Globus pallidus (tissue), 1 donor: ENCODE measurements at places on chromosomes 3 and 15.

DNA sequence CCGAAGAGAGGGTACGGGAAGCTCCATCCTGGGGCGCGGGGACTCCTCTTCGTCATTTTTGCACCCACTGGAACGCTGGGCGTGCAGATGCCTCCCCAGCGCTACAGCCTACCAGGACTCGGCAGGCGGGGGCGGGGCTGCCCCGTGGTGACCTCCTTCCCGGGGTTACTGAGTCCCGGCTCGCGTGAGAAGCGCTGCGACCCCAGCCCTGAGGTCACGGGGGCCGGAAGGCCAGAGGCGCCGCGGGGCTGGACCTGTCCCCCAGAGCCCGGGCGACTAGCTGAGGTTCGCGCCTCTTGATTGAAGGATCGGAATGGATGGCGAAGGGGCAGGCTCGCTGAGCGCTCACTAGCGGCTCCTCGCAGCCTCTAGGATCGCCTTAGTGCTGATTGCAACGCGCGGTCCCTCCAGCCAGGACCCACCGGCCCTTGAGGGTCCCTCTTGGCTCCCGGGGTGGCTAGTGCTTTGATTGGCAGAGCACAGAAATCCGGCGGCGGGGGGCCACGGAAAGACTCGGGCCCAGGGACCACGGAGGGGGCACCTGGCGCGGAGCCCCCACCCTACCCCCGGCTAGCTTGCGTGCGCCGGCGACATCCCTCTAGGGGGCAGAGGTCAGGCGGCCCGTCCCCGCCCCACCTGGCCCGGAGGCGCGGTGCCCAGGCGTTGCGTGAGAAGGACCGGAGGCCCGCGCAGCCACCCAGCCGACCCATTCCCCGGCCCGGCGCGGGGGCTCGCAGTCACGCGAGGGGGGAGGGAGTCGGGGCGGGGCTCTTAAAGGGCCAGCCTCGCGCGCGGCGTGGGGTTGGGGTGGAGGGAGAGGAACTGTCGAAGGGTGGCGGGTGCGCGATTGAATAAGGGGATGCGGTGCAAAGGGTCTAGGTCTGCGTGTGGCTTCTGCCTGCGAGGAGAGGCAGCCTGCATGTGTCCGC lies 781 bp upstream of the CYP1A1 start:
- DNase-seq, result no peak

GRCh38 chr15:101049282-101049681 lies 130.1 kb downstream of the LRRK1 start:
- DNase-seq, result no peak

DNA sequence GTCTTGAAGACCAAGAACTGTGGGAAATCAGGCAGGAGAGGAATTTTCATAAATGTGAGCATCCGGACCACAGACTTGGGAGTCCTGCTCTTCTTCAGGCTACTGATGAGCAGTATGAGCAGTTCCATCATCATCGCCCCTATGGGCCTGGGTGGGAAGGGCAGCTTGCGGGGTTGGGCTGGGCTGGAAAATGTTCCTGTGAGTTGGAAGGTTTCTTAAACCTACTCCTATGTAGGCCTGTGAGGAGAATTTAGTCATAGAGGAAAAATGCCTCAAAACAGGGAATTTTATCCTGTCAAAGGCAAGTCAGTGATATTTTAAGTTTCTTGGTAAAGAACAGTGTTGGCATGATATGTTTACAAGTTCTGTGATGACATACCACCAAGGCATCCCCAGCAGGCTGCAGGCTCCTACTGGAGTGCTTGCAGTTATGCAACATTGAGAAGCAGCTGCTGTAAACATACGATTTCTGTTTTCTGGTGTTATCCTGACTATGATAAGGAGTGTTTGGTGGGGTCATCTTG lies 10.3 kb downstream of the MASP1 start:
- no peak for DNase-seq

GRCh38 chr15:62788224-62788623 lies 254.3 kb upstream of the TPM1 start:
- DNase-seq, result no peak

DNA sequence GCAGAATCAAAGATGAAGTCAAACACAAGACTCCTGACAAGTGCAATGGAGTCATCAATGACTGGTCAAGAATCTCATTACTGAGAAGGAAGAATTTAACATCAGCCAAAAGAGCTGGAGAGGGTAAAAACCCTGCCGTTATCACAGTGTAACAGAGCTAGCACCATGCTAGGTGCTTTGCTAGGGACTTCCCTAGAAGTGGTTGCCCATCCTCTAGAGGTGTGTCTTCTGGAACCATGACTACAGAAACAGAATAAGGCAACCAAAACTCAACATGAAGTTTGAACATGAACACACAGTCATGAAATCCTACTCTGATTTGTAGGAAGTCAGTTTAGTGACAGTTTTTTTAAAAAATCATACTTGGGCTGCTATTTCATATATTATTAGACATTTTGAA lies 9.5 kb downstream of the ACAD11 start:
- no peak for DNase-seq

GRCh38 chr15:68241088-68241935 lies 11.8 kb upstream of the CLN6 start:
- no peak for DNase-seq

- DNase-seq, result no peak
Measured at GRCh38 chr3:65112751-65113300, 425.0 kb upstream of the ADAMTS9 start.

GRCh38 chr15:99098991-99099390 lies 5.9 kb upstream of the SYNM start:
- no peak for DNase-seq

DNA sequence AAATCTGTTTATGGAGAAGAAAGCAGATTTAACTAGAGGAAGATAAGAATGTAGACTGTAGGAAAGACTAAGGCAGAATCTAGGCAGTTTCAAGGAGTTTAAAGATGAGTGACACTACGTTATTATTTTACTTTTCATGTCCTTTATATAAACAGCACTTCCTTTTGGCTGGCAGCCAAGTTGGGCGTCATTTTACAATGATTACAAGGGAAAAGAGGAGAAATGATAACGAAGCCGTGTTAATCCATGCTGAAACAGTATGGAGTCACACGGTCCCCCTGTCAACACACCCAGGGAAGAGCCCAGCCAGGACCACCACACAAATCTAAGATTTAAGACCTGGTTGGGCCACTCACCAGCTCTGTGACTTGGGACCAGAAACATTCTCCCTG lies 83.7 kb upstream of the NEO1 start:
- no peak for DNase-seq

- no peak for DNase-seq
Measured at GRCh38 chr3:24316887-24317383, 177.7 kb downstream of the THRB start.

DNA sequence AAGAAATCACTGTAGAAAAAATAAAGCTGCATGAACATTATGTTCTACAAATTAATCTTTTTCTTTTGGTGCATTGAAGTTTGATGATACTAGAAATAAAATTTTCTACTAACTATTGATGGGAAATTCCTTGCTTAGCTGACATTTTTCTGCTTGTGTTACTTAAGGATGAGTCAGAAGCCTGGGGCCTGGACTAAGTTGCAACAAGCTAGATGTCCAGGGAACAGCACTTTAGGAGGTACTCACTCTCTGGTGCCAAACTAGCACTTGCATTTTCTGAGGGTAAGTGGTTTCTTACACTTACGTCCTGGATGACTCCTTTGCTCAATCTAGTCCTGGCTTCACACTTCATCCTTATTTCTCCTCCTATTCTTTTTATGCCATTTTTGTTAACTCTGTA lies 945.1 kb downstream of the IGSF11 start:
- no peak for DNase-seq

GRCh38 chr3:33152363-33153360 lies 38.8 kb downstream of the CRTAP start:
- DNase-seq, result no peak

DNA sequence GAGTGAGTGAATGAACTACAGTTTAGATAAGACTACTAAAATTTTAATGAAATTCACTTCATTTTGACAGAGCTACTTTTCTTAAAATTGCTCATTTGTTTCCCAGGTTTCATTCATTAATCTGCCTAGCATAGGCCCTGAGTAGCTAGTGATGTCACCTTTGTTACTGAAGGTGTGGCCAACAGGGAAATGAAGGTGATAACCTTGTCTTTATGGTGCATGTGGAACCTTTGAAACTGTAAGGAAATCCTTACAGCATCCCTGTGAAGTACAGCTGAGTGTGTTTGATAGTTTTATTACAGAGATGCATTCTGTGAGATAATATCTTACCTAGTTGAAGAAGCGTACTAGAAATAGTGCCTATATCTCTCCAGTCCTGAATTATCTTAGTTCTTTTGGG lies 112.9 kb downstream of the AKAP13 start:
- DNase-seq, result no peak
